Activated CD4-positive, alpha-beta memory T cell treated with anti-CD3 and anti-CD28 coated beads, Interleukin-2, amount 10 ng/mL, durations not matched to agents 7 days and 5 days (primary cell): ENCODE measurements at places on chromosomes 13 and 19.
A peak's percentile ranks its signal among the peaks of the same experiment; 100 is the strongest.

DNA sequence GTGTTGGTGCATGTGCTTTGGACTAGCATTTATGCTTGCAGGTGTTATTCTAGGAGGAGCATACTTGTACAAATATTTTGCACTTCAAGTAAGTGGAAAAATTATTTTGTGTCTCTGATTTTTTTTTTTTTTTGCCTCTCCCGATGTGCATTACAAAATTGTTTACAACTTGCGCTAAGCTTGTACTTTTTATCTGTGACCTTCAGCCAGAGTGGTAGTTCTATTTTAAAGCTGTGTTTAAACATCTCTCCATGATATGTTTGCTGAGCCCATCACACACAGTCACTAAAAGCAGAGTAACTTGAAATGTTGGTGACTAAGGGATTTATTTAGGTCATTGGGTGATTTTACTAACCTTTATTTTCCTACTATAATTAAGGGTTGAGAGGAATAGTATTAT, 20.8 kb downstream of the ITM2B start:
- H3K27me3 ChIP-seq, result no peaks in the 10 kb centered on the region
- H3K4me1 ChIP-seq, result peaks cover 5% of the 10 kb centered on the region
- no peak for DNase-seq

DNA sequence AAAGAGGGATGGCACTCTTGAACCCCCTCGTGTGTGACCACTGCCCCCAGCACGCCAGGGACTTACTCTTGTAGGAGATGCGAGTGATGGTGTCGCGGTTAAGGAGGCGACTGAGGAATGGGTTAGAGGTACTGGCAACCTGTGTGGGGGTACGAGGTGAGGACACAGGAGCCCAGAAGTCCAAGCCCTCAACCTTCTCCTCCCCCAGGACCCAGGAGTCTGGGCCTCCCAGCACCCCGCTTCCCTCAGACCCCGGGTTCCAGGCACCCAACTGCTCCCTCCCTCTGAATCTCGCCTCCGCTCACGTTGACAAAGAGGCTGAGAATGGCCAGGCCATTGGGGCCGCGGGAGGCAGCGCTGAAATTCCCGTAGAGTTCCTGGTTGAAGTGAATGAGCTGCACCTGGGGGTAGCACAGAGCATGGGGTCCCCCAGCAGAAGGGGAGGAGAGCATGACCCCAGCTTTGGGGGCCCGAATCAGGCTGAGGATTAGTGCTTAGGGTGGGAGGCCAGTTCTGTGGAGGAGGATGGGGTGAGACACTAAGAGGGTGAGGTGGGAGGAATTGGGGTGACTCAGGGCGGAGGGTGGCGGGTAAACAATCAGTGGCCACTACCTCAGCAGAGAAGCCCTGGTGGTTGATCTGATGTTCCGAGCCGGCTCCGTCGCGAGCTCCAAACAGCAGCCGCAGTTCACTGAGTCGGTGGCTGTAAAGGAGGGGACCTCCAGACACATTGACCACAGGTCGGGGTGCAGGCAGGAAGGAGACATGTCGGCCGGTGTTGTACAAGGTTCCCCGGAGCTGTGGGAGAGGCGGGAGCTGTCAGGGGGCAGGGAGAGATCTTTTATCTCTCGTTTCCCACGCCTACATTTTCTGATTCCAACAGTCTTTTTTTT, 2.5 kb upstream of the DBP start:
- H3K27me3 ChIP-seq, result no peaks in the 10 kb centered on the region
- H3K4me1 ChIP-seq, result peaks cover 35% of the 10 kb centered on the region
- peak overlapping the region; percentile 45 for H3K4me3 ChIP-seq

GRCh38 chr13:43223216-43223615, 199.8 kb downstream of the DNAJC15 start:
- H3K27me3 ChIP-seq, result peaks cover 14% of the 10 kb centered on the region
- H3K4me3 ChIP-seq, result no peak overlapping the region
- no peaks in the 10 kb centered on the region for H3K36me3 ChIP-seq
- H3K27ac ChIP-seq, result no peak overlapping the region

DNA sequence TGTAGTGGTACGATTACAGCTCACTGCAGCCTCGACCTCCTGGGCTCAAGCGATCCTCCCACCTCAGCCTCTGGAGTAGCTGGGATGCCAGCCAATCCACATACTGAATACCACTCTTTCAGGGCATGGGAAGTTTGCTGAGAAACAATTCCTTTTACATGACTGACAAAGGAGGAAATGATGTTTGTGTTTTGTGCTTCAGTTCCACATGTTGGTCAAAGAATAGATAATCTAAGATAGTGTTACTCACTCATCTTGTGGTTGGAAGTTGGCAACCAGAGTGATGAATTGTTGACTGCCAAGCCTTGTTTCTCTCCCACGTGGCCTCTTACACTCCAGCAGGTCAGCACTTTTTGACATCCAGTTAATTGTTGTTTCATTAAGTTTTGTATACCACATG, 7.6 kb downstream of the MBD3L2B start:
- peaks cover 29% of the 10 kb centered on the region for H3K4me1 ChIP-seq
- no peak for DNase-seq
- no peak overlapping the region for H3K4me3 ChIP-seq
- H3K27ac ChIP-seq, result peak overlapping the region; percentile 32
- H3K27me3 ChIP-seq, result no peaks in the 10 kb centered on the region

- no peaks in the 10 kb centered on the region for H3K27me3 ChIP-seq
- peaks cover 60% of the 10 kb centered on the region for H3K4me1 ChIP-seq
- peak overlapping the region; percentile 7 for H3K4me3 ChIP-seq
- no peak for DNase-seq
Observed at GRCh38 chr19:16581971-16582343, 9.7 kb upstream of the SLC35E1 start.

DNA sequence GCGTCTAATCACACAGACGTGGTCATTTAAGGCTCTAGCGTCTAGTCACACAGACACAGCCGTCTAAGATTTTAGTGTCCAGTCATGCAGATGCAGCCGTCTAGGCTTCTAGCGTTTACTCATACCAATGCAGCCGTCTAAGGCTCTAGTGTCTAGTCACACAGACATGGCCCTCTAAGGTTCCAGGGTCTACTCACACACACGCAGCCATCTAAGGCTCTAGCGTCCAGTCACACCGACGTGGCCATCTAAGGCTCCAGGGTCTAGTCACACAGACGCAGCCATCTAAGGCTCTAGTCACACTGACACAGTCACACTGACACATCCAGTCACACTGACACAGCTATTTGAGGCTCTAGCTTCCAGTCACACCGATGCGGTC, 55.7 kb downstream of the KLF2 start:
- no peak for DNase-seq
- H3K4me3 ChIP-seq, result no peak overlapping the region
- H3K27me3 ChIP-seq, result no peaks in the 10 kb centered on the region
- H3K27ac ChIP-seq, result no peak overlapping the region
- peaks cover 58% of the 10 kb centered on the region for H3K36me3 ChIP-seq

DNA sequence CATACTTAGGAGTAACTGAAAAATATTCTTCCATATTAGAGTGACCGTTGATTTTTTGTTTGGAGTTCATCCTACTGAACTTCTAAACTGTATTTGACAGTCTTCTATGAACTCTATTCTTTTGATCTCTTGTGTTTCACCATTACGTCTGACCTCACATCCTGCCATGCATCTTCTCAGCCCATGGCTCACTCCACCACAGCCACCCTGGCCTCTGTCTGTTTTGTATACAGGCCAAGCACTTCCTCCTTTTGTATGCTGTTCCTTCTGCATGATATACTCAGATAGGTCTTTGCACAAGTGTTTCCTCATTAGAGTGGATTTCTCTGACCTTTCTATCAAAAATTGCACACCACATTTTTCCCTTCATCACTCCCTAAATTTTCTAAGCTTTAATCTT, 119.9 kb downstream of the MAB21L1 start:
- no peak for DNase-seq
- H3K4me3 ChIP-seq, result no peak overlapping the region
- H3K27ac ChIP-seq, result no peak overlapping the region

DNA sequence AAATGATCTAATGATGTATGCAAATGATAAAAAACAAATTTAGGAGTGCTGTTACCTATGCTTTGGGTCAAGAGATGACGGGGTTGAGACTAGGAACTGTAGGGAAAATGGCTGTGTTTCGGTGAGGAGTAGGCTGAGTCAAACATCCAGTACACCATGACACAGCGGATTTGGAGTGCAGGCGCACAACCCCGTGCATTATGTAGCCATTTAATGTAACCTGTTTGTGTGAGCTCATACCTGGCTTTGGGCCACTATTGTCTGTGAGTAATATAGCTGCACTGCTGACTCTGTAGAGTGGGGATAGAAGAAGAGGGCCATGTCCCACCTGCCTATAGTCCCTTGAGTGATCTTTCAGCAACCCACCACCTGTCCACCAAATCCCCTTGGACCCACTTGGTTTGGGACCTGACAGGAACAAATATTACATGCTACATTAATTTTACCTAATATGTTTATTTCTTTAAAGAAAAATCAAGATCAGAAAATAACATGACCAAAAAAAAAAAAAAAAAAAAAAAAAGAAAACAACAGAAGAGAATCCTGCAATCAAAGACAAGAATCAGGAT, 95.5 kb upstream of the KLHL1 start:
- H3K27ac ChIP-seq, result no peak overlapping the region
- H3K4me1 ChIP-seq, result no peaks in the 10 kb centered on the region
- no peak overlapping the region for H3K4me3 ChIP-seq
- H3K36me3 ChIP-seq, result no peaks in the 10 kb centered on the region

GRCh38 chr13:31214435-31214834, 14.7 kb downstream of the B3GLCT start:
- no peaks in the 10 kb centered on the region for H3K27me3 ChIP-seq
- H3K4me3 ChIP-seq, result no peak overlapping the region
- no peak overlapping the region for H3K27ac ChIP-seq
- H3K36me3 ChIP-seq, result no peaks in the 10 kb centered on the region

DNA sequence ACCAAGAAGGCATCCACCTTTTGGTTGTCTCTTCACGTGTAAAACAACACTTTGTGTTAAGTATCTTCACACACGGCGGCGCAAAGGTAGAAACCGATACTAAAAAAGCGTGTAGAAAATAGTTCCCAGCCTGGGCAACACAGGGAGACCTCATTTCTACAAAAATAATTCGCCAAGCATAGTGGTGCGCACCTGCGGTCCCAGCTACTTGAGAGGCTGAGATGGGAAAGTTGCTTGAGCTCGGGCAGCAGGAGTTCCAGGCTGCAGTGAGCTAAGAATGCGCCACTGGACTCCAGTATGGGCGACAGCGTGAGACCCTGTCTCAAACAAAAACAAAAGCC, 573 bp upstream of the ERCC5 start:
- no peaks in the 10 kb centered on the region for H3K27me3 ChIP-seq
- H3K4me1 ChIP-seq, result peaks cover 36% of the 10 kb centered on the region
- peak overlapping the region; percentile 98 for H3K27ac ChIP-seq
- DNase-seq, result no peak
- peaks cover 20% of the 10 kb centered on the region for H3K36me3 ChIP-seq

GRCh38 chr13:37870895-37871550, 1.5 kb upstream of the TRPC4 start:
- H3K36me3 ChIP-seq, result no peaks in the 10 kb centered on the region
- no peak overlapping the region for H3K4me3 ChIP-seq
- peaks cover 5% of the 10 kb centered on the region for H3K4me1 ChIP-seq
- peaks cover 25% of the 10 kb centered on the region for H3K27me3 ChIP-seq

- no peaks in the 10 kb centered on the region for H3K36me3 ChIP-seq
- no peak for DNase-seq
- no peak overlapping the region for H3K27ac ChIP-seq
- no peak overlapping the region for H3K4me3 ChIP-seq
- peaks cover 17% of the 10 kb centered on the region for H3K4me1 ChIP-seq
Observed at GRCh38 chr13:105135852-105136615, 1399.4 kb downstream of the EFNB2 start.

DNA sequence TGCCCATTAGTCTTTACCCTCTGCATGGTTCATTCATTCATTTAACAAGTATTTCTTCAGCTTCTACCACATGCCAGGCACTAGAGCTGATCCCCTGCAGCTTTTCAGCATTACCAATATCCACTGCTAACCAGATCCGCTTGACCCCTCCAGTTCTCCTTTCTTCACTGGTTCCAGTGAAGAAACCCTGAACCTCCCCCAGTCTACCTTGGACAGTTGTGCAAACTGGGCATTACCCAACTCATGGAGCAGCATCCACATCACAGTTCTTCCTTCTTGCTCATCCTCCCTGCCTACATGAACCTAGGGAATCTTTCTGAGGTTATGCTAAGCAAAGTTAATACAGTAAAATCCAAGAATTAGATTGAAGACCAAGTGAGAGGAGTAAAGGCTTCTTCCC, 78.7 kb upstream of the SERP2 start:
- H3K36me3 ChIP-seq, result peaks cover 3% of the 10 kb centered on the region
- H3K4me1 ChIP-seq, result peaks cover 23% of the 10 kb centered on the region
- H3K4me3 ChIP-seq, result no peak overlapping the region
- H3K27me3 ChIP-seq, result peaks cover 19% of the 10 kb centered on the region
- no peak for DNase-seq

DNA sequence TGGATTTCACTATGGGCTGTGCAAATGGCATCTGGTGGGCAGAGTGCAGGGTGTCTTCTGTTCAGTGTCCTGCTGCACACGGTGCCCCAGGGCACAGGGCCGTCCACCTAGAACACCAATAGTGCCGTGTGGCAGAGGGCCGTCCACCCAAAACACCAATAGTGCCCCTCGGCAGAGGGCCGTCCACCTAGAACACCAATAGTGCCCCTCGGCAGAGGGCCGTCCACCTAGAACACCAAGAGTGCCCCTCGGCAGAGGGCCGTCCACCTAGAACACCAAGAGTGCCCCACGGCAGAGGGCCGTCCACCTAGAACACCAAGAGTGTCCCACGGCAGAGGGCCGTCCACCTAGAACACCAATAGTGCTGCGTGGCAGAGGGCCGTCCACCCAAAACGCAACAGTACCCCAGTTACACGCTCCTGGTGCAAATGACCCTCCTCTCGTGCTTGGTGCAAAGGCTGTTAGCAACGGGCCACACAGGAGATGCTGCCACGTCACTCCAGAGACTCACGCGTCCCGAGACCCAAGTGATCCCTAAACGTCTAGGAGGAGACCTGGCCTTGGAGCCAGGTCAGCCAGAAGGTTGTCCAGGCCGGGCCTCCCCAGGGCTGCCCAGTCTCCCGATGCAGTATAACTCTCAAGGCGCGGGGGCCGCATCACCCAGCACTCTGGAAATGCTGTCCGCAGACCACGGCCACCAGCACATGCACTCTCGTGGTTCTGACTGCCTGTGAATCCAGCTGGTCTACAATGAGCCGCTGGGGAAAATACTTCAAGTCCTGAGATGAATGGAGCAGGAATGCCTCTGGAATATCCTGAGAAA, 51.5 kb downstream of the RASA3 start:
- no peaks in the 10 kb centered on the region for H3K27me3 ChIP-seq
- H3K4me1 ChIP-seq, result peaks cover 10% of the 10 kb centered on the region
- no peak overlapping the region for H3K4me3 ChIP-seq
- peaks cover 40% of the 10 kb centered on the region for H3K36me3 ChIP-seq
- H3K27ac ChIP-seq, result no peak overlapping the region

- no peak within 1 kb of the TSS for H3K27ac ChIP-seq
- H3K4me1 ChIP-seq, result no peaks in the 10 kb centered on the region
- DNase-seq, result no peak
- H3K27me3 ChIP-seq, result no peaks in the 10 kb centered on the region
- H3K36me3 ChIP-seq, result no peaks in the 10 kb centered on the region
Observed at GRCh38 chr19:55536951-55537740, at the start of gene SBK2. Gene SBK2 (minus strand): TSS chr19:55537133. CDS start chr19:55536294, 839 bp downstream.
